Osteoblast (primary cell): ENCODE measurements at places on chromosomes 6 and 20.

DNA sequence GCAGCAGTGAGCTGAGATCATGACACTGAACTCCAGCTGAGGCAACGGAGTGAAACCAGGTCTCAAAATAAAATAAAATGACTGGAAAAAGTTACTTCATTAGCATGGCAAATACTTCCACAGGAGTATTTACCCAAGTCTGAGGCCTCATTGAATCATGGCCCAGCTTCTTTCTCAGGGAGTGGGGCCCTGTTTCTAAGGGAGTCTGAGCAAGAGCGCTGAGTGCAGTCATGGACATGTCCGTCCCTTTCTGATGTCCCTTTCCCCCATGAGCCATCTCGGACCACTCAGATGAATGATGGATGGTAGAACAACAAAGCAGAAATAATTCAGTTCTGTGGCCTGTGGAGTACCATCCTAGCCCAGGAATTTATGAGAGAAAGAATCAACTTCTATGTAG, 7.8 kb upstream of the DTD1 start:
- no peak for DNase-seq

GRCh38 chr6:37239526-37239925, 18.0 kb upstream of the TBC1D22B start:
- no peak for DNase-seq

DNA sequence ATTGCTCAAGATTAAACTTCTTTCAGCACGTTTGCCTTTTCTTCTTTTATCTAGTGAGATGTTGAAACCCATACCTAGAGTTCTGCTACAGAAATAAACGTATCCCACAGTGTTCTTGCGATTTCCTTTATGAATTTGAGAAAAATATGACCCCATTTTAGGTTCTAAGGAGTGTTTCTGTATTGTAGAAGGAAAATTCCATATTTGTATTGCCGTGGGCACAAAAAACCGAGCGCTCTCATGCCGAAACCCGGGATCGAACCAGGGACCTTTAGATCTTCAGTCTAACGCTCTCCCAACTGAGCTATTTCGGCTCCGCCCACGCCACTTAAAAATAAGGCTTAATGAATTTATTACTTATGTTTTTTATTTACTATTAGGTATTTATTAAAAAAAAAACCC, 23.7 kb downstream of the ZNF311 start:
- DNase-seq: peak; percentile 11

GRCh38 chr6:71047417-71047816, 90.6 kb upstream of the B3GAT2 start:
- DNase-seq: peak; percentile 62

- no peak for DNase-seq
These were observed 207.3 kb downstream of the GMDS start for GRCh38 chr6:2038092-2038491.

DNA sequence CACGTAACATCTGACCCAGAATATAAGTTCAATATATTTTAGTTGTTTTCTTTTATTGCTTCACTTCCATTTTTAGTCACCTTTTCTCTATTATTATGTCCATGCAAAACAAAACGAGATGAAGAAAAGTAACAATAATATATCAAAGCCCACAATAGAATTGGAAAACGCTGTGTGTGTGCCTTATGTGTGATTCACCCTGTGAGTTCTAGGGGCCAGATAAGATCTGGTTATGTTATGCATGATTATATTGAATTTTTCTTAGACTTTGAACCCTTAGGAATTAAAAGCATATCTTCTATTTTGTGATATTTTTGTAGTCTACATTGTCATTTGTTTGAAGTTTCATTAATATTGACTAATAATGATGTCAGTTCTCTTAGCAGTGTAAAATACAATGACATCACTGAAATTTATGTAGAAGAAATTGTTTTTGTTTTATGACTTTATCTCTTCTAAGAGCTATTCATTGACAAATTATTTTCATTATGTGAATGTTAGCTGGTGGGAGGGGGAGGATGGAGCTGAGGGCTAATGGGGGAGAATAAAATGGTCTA, 243.6 kb downstream of the TFAP2B start:
- DNase-seq: no peak

GRCh38 chr6:33763483-33763882, 16.8 kb upstream of the IP6K3 start:
- peak; percentile 19 for DNase-seq

GRCh38 chr20:10511170-10511508, 76.0 kb downstream of the SLX4IP start:
- DNase-seq: peak; percentile 35

GRCh38 chr6:11129908-11130565, 18.5 kb upstream of the ERVFRD-1 start:
- no peak for DNase-seq

- no peak for DNase-seq
These were observed 27.4 kb downstream of the KCNG1 start for GRCh38 chr20:50995506-50995905.

- no peak for DNase-seq
These were observed 93.2 kb downstream of the MYO6 start for GRCh38 chr6:75842191-75842590.

DNA sequence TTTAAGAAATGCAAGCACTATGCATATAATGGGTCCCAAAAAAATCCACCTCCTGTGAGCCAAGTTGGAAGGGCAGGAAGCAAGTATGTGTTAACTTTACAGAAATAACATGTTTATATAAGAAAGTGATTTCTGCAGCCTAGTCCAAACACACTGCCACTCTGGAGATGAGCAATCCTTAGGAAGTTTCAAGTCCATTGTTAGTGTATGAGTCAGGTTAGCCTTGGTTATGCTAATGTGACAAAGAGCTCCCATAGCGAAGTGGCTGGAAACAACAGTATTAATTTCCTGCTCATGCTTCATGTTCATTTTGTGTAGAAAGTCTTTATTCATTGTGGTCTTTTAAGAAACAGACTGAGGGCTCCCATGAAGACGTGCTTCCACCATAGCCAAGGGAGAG, 121.4 kb downstream of the TBXT start:
- no peak for DNase-seq

DNA sequence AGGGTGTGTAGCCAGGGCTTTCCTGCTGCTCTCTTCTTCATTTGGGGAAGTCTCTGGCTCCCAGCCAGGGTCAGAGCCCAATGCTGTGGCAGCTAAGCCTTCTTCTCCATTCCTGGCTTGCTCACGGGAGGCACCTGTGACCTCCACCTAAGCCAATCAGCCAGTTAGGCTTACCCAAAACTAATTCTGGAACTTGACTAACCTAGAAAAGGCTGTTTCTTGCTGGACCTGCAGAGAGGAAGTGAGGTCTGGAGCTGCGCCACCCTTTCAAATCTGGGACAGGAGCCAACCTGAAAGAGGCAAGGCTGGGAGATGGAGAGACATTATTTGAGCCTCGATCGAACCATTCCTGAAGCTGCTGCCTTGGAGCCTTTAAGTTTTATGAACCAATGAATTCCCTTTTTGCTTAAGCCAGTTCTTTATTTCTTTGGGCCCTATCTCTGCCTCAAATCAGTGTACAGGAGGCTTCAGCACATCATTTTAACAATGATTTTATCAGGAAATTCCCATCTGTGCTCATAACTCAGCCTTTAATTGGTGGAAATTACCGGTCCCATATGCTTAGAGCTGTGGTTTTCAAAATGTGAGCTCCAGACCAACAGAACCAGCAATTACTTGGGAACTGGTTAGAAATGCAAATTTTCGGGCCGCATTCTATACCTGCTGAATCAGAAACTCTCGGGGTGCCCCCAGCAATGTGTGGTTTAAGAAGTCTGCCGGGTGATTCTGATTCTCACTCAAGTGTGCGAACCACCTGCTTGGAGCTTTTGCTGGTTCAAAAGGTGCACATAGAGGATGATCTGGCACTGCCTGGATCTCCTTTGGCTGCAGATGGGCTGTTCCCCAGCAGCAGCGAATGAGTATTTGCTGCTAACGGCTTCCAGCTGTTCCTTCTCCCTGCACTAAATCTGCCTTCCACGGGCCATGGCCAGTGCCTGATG, 97.4 kb upstream of the RNF24 start:
- DNase-seq: no peak

GRCh38 chr20:63498960-63499337, at the start of gene EEF1A2:
TSS of gene EEF1A2 (minus strand) at chr20:63499083. CDS start at chr20:63497763, 1,320 bp downstream.
- peak; percentile 83 for DNase-seq

GRCh38 chr6:44920952-44921491, 407.1 kb upstream of the RUNX2 start:
- DNase-seq: no peak

DNA sequence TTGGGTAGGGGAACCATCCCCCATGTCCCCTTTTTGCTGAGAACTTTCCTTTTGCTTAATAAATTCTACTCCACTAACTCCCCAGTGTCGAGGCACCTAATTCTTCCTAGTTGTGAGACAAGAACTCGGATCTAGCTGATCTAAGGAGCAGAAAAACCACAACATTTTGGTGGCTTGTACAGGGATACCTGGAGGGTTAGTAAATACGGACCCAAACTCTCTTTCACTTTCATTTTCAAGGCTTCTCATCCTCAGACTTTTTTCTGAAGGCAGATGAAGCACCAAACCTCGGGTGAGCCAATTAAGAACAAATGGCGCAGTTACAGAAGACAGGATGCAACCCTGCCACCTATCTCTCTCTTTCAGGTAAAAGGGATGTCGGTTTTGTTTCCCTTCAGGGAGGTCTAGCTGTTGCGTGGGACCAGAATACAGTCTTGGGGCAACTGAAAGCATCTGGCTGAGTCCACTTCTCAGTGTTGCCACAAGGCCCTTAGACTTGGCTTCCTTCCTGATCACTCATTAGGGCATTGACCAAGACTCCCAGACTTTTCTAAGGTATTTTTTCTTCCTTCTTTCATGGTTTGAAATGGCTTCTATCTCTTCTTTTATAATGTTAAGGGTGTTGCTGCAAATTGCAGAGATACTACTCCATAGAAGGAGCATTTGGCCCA, 11.1 kb upstream of the HTR1B start:
- DNase-seq: peak; percentile 52

DNA sequence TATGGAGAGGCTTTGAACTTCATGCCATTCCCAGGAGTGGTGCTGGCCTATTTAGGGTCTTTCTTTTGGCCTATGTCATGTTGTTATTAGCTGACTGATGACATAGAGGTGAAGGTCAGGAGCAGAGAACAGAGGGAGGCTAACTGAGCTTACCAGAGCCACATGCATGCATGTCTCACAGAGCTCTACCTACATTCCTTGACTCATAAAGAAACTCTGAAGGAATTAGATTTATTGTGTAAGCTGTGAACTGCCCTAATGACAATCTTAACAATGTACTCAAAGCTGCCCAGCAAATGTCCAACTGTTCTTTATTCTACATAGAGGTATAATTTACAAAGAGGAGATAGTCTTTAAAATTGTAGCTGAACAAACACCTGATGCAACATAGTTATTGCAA, 192.7 kb upstream of the CNR1 start:
- DNase-seq: no peak

DNA sequence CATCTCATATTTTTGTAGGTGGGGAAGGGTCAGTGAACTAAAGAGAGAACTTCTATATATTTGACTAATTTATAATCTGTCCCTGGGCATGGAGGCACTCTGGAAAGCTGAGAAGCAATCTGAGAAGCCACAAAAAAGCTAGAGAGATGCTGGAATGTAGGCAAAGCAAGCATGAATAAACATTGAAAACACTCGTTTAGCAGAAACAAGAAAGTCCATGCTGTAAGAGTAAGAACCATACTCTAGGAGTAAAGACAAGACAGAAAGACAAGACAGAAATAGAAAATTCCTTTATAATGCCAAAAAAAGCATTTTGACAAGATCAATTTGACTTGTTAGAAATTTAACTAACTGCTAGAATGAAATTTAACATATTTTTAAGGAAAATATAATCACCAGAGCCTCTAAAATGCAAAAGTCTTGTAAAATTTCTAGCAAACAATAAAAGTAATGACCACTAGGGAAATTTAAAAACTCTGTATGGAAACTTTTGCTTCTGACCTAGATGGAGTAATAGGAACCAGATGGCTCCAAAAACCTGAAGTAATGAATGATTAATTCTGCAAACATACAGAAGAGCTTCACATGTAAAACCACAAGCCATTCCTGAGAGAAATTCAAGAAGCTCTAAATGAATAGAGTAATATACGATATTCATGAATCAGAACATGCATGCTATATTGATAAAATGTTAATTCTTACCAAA, 625.7 kb upstream of the PTCHD4 start:
- DNase-seq: peak; percentile 85

DNA sequence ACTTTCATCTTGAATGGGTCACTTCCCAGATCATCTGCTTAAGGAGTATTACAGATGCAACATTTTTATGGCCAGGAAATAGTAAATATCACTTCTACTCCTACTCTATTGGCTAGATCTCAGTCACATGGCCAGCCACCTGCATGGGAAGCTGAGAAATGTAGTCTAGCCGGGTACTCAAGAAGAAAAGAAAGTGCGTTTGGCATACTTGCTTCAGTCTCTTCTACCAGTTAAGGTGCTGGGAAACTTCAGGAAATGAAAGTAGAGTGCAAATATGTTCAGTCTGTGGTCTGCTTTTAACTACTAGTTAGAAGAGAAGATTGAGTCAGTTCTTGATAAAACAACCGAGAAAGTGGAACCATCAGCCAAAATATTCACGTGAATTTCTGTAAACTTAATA, 129.2 kb downstream of the PDSS2 start:
- no peak for DNase-seq

DNA sequence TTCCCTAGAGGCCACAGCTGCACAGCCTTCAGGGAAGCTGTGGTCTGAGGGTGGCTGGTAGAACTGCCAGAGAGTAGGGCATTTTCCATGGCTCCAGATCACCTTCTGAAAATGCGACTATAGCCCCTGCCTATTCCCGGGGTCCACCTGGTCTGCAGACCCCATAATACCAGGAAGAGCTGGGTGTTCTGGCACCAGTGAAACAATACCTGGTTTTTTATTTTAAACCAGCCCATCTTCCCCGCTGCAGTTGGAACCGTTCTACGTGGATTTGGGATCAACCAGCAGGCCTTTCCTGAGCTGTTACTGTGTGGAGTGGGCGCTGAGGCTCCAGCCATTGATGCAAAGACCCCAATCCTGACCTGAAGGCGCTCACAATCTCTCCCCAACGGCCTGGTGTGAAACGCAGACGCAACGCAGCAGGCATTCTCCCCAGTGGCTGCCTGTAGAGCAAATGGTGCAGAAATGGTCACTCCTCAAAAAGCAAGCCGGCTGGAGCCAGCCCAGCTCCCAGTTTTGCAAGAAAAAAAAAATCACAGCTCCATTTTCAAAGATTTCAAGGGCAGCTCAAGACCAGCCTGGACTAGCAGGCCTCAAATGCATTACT, 11.3 kb downstream of the NPEPL1 start:
- no peak for DNase-seq

DNA sequence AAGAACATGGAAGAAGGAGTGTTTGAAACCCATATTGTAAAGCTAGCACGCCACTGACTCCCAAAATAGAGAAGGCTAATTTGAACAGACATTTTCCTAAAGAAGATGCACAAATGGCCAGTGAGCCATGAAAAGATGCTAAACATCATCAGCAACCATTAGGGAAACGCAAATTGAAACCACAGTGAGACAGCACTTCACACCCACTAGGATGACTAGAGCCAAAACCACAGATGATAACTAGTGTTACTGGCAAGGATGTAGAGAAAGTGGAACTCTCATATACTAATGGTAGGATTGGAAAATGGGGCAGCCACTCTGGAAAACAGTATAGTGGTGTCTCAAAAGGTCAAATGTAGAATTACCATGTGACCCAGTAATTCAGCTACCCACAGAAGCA, 58.2 kb downstream of the BMP7 start:
- DNase-seq: peak; percentile 1
